ENCODE measurements at places on chromosomes 6 and 20. TPM values are rescaled to one million over a fixed set of nuclear protein-coding genes. Genes with fewer than 3 reads are reported as not detected.

GRCh38 chr6:167684276-167685104 lies 142.2 kb upstream of the AFDN start:
- no peak for DNase-seq

DNA sequence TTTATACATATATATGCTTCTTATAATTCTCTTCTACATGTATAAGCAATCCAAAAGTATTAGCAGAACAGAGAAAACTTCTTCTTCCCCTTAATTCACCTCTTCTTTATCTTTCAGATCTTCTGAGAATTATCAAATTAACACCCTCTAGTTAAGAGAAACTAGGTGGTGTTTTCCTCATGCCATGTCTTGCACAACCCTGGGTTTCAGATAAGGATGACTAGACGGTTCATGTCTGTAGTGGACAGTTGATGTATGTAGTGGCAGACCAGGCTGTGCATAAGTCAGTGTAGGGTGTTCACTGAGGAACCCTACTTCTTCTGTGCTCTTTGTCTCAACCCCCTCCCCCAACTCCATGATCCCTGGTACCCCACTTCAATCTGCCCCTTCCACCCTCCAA lies 187.3 kb downstream of the SAMD5 start:
- no peak for DNase-seq

GRCh38 chr6:118902726-118903125 lies 8.8 kb downstream of the ASF1A start:
- DNase-seq = peak; percentile 23

Gene MUC22
- total RNA-seq = not detected

Data from myocyte (in vitro differentiated cells).